NCI-H510A (cell line): ENCODE measurements at places on chromosomes 12 and 14.

DNA sequence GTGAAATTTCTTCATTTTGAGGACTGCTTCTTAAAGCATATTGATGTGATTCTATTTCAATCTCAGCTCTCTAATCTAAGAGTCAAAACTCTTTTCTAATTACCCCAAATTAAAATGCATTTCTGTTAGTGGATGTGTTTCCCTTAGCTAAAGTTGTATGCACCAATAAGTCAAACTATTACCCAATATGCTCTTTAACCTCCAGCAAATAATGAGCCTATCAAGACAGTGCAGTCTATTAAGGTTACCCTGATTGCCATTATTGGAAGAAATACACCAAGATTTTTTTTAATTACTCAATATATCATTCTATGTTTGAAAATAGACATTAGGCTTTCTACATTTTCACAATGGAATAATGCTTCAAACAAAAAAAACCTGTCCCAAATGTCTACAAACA is 310.0 kb downstream of the BTG1 start:
- no peak for DNase-seq

- no peak for DNase-seq
Observed at GRCh38 chr12:121738340-121738858, 25.8 kb downstream of the TMEM120B start.

- DNase-seq = no peak
Observed at GRCh38 chr12:67659292-67659691, 10.7 kb downstream of the DYRK2 start.

DNA sequence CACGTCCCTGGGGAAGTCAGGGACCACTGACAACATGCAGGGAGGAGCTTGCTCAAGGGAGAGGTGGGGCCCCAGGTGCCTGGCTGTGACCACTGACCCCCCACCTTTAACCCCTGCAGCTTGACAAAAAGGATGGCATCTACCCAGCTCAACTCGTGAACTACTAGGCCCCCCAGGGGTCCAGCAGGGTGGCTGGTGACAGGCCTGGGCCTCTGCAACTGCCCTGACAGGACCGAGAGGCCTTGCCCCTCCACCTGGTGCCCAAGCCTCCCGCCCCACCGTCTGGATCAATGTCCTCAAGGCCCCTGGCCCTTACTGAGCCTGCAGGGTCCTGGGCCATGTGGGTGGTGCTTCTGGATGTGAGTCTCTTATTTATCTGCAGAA is 26.3 kb downstream of the HIP1R start:
- no peak for DNase-seq

DNA sequence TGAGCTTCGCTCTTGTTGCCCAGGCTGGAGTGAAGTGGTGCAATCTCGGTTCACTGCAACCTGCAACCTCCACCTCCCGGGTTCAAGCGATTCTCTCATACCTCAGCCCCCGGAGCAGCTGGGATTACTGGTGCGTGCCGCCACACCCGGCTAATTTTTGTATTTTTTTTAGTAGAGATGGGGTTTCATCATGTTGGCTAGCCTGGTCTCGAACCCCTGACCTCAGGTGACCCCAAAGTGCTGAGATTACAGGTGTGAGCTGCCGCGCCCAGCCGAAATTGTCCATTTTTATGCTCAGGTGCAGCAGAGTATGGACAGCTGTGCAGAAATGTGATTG is 19.2 kb upstream of the CYP46A1 start:
- no peak for DNase-seq

- no peak for DNase-seq
Observed at GRCh38 chr14:63273129-63273528, 45.6 kb downstream of the GPHB5 start.

GRCh38 chr12:29270446-29270845 is 110.5 kb downstream of the ERGIC2 start:
- DNase-seq = no peak
